Stimulated activated memory B cell treated with anti-CD40 and anti-IgM and Interleukin-4, amounts not matched to agents 10 μg/mL and 1 μg/mL and 100 μg/mL, for 72 hours (primary cell): ENCODE measurements at places on chromosomes 3 and 15.

DNA sequence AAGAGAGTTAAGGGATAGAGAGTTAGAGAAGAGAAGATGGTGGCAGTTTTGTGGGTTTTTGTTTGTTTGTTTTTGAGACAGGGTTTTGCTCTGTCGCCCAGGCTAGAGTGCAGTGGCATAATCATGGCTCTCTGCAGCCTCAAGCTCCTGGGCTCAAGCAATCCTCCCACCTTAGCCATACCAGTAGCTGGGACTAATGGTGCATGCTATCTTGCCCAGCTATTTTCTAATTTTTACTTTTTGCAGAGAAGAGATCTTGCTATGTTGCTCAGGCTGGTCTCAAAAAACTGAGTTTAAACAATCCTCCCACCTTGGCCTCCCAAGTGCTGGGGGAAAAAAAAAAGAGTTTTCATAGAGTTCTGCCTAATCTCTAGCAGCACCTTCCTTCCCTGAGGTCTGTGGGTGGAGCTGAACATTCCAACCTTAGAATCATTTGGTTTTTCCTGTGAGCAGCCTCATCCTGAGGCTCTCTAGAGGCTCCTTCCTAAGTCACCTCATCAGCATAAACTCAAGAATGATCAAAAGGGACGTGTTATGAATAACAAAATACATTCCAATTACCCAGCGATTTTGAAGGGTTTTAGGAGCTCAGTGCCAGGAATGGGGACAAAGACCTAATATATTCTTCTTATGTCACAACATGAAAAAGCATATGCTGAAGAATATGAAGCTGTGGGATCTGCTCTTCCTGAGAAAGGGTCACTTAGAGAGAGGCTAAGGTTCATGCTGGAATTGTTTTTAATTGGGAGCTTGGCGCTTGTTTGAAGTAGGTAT, 180.6 kb downstream of the LSAMP start:
- ATAC-seq: no peak

DNA sequence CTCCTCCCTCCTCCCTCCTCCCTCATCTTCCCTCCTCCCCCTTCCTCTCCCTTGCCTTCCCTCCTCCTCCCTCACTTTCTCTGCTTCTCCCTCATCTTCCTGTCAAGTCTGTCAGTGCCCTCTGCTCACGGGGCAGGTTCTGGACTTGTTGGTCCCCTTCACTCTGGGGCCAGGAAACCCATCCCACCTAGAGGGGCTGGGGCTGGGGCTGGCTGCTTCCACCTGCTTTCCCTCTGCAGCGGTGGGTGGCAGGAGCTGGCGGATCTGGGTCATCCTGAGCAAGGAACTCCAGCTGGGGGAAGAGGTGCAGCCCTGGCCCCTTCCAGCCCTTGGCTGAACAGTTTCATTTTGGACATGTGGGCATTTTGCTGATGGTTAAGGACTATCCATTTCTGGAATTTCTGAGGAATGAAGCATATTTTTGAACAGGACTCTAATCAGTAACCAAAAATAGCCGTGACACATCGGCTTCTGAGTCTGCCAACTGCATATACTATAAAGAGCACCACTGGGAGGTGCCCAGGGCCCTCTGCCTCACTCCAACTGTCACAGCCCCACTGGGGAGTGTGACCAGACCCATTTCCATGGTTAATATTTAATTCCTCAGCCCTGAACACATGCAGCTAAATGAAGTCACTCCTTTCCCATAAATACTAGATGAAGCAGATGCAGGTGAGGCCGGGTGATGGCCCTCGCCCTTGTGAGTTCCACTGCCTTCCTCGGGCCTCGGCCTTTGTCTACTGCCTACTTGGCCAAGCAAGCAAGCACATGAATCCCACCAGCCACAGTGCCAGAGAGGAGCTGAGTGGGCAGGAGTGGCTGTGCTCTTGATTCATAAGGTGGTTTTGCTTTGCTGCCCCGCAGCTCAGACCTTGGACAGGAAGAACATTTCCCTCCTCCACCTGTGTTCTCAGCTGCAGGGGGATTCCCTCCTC, 39.8 kb downstream of the CHDH start:
- peak; percentile 44 for ATAC-seq

DNA sequence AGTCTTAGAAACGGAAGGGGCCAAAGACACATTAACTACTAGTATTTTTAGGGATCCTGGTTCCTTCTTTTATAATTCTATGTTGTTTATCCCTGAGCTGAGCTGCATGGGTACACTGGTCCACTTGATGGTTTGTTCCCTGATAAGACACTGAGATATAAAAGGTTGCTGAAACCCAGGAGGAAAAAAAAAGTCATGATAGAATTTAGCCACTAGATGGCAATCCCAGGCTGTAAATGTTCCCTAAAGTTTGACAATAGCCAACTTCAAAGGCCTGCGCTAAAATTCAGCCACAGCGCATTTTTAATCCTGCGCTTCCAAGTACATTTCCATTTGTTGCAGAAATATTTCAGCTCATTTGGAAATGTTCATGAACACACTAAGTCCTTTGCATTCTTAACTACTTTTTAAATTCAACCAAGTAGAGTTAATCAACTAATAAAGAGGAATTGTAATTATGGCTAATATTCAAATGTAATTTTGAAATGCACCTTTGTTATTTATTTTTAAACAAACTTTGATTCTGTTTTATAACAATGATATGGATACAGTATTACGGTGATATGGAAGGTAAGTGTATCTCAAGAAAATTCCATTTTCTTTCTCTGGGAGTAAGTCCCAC, 249.3 kb upstream of the FEZF2 start:
- no peak for ATAC-seq

DNA sequence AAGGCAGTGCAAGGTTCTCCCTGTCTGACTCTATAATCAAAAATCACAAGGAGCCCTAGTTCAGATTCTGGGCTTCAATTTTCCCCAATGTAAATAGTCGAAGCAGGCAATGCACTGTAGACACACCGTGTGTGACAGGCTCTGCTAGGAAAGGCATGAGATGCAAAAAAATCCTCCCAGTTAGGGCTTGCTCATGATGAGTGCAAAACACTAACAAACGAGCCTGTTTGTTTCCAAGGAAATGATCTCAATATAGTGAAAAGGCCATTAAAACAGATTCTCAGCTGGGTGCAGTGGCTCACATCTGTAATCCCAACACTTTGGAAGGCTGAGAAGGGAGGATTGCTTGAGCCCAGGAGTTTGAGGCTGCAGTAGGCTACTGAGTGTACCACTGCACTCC, 55.7 kb downstream of the UMPS start:
- ATAC-seq: no peak

- ATAC-seq: no peak
Measured at GRCh38 chr3:126424751-126425150, 30.0 kb downstream of the CFAP100 start.

GRCh38 chr3:177764377-177764912, 567.2 kb upstream of the TBL1XR1 start:
- ATAC-seq: no peak

DNA sequence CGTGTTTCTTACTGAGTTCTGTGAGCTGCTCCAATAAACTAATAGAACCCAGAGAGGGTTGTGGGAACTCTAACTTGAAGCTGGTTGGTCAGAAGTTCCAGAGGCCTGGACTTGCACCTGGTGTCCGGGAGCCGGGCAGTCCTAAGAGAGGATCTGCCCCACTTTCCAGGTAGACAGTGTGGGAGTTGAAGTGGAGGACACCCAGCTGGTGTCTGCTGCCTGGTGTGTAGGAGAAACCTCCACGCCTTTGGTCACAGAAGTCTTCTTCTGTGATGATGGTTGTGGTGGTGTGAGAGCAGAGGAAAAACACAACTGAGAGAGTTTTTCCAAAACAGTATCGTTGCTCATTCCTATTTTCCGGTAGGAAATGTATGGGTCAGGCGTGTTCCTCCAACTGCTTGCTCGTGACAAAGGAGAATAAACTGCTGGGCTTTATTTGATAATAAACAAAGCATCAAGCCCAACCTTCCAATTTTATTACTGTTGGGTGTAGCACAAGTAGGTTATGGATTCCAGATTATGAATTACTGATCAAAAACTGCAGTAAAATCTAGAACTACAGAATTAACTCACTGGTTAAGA, 137.0 kb downstream of the KLF13 start:
- no peak for ATAC-seq

- no peak for ATAC-seq
Measured at GRCh38 chr3:136749091-136749490, 3.1 kb downstream of the STAG1 start.

DNA sequence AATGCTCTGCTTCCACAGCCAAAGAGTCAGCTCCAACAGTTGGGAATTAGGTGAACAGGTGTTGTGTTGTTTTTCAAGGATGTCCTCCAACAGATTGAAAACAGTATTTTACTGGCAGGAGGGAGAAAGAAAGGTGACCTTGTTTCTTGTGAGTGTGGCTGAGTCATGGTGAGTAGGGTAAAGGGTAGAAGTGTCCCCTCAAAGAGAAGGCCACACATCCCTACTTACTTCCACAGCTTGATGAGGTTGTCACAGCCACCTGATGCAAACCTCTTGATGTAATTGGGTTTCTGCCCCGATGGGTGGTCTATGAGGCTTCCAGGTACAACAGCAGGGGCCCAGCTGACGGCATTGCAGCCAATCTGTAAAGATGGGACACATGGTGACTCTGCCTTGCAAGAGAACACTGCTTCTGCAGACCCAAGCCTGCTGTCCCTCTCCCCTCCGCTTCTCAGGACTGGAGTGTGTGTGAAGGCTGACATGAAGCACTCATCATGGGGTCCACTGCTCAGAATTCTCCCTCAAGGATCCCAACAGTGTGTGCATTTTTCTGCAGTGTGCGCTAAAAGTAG, 12.7 kb upstream of the GHRL start:
- no peak for ATAC-seq

- ATAC-seq: no peak
Measured at GRCh38 chr3:12638105-12638504, 25.8 kb downstream of the RAF1 start.

GRCh38 chr3:135109681-135110080, 314.6 kb downstream of the EPHB1 start:
- ATAC-seq: no peak

DNA sequence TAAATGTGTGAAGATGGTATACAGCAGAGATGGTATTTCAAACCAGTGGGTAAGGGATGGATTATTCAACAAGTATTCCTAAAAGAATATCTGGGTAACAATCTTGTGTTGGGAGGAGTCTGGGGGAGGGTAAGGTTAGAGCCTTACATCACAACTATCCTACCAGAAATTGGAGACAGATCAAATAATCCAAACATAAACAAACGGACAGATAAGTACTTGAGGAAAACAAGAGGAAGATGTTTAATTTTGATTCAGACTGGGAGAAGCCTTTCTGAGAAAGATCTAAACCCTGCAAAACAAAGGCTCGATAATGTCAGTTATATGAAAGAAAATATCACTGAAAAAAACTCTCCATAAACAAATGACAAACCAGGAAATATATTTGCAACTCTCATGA, 77.9 kb downstream of the SLC9A9 start:
- ATAC-seq: no peak

DNA sequence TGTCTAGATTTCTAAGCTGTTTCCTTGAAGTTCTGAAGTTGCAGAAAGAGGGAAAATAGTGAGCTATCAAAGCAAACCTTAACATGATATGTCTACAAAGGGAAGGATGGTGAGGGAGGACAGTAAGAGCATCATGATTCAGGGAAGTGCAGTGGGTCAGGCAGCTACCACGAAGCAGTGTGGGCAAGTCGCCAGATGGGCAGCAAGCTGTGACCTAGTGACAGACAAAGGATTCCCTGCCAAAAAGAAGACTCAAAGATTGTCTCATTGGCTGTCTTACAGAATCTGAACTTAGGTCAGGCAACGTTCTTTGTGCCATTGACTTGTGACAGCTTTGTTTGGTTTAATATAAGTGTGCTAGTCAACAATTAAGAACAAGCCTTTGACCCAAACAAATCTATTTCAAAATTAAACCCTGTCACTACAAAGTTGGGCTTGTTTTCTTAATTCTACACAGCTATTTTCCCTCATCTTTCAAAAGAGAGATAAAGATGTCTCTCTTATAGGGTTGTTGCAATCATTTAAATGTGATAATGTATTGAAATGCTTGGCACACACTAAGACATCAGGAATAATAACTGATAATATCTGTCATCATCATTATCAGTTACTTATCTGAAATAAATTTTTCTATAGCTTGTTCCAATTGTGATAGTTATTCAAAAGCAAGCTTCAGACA, 153.3 kb downstream of the ECT2 start:
- ATAC-seq: no peak

- no peak for ATAC-seq
Measured at GRCh38 chr3:188383748-188384147, 229.8 kb downstream of the LPP start.

GRCh38 chr15:39145854-39146625, 434.8 kb upstream of the THBS1 start:
- ATAC-seq: no peak

- ATAC-seq: no peak
Measured at GRCh38 chr3:9040996-9041395, 77.7 kb upstream of the RAD18 start.

DNA sequence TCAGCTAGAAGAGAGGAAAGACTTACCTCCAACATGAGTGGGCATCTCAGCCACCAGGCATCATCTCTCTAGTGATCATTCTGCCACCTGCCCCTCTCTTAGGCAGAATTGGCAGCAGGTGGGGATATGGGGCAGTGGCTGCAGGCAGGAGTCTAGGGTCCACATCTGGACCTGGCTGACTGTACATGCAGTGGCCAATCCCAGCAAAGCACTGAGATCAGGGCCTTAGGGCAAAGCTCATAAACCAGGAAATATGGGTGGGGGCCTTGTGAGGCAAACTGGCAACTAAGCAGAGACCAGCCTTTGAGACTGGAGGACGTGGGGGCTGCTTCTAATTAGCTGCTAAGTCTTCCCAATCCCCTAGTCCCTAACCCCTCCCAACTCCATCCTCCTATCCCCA, 12.9 kb downstream of the POMGNT2 start:
- ATAC-seq: no peak

DNA sequence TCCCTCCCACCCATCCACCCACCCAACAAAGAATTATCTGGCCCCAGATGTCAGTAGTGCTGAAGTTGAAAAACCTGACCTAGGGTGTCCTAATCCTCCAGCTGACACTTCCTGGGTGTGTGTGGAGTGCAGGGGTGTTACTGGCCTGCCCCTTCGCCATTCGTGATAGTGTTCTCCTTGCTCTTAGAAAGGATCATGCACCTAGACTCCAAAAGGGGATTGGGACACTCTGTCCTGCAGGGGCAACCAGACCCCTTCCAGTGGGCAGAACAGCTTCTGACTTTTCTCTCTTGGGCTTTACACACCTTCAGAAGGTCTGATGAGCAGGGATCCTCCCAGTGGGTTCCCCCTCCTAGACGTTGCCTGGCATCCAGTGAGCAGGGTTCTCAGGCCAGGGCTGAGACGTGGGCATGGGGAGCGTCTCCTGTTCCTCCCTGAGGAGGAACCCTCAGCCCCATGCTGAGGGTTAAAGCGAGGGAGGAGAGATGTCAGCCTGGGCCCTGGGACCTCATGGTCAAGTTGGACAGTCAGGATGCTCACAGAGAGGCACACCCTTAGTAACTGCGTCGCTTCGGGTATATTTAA, 75.0 kb downstream of the AAGAB start:
- ATAC-seq: no peak

GRCh38 chr15:83559310-83559966, 94.5 kb upstream of the ADAMTSL3 start:
- ATAC-seq: peak; percentile 63

- ATAC-seq: no peak
Measured at GRCh38 chr3:171566803-171567422, 106.7 kb upstream of the TNIK start.
